Kasumi-1 (cell line): ENCODE measurements at places on chromosomes 3 and 15.
A peak's percentile ranks its signal among the peaks of the same experiment; 100 is the strongest.

DNA sequence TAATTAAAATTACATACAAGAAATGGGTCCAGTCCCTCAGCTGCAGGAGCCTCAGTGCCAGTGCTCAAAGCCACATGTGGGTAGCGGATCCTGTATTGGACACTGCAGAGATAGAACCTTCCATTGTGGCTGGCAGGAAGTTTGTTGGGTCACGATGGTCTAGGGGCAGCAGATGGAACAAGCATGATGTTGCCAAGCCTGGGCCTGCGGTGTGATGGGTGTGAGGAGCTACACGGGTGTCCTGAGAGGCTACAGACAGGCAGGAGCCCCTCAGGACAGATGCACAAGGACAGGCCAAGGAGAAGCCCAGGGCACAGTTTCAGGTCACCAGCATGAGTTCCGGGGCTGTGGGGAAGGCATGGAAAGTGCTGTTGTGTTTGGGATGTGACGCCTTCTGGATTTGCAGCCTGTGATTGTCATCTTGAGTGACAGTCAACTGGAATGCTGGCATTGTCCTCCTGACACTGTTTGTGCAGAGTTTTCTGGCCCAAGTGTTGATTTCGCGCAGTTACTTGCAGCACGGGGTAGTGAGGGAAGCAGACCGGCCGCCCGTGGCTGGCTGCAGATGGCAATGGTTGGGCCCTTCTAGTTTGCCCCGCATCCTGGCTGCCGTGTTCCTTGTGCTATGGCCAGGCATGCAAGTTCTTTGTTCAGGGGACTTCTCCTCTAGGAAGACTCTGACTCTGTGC, 177.1 kb downstream of the NSMCE3 start:
- DNase-seq = no peak

GRCh38 chr15:68227643-68228142, 1.8 kb downstream of the CLN6 start:
- no peak for DNase-seq

GRCh38 chr3:44762170-44762677, 630 bp downstream of the KIF15 start:
- no peak for DNase-seq

DNA sequence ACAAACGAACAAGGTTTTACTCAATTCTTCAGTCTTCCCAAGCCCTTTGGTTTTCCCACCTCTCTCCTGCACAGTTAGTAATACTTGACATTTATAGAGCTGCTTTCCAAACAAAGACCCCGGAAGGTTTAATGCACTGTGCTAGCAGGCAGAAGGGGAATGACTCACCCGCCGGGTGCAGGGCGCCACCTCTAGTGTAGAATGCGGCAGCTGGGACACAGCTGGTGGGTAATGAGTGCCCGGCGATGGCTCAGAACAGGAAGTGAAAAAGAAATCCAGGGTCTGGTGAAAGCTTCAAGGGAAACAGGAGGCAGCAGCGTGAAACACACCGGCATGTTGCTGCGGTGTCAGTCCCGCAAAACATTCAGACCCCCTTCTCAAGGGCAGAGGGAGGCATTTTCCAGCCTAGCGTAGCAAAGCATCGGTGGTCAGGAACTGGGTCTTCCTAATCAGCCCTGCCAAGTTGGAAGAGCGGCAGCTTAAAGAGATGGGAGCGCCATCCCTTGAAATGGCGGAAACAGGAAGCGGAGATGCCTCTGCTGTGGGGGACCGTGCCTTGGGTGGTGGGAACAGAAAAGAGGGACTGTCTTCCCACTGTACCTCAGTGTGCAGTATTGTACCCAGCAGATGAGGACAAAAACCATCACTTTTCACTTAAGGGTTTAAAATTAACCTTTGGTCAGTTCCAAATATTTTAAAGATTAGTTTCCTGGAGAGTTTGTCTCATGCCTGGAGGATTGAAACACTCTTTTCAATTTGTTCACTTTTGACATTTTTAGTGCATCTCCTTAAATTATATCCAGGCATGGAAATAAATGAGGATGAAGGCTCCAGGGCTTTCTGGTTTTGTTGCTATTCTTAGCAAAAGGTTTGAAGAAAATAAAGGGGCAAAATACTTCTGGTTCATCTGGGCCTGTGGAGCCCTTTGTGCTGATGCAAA, 160.7 kb upstream of the MCTP2 start:
- DNase-seq = peak; percentile 80

DNA sequence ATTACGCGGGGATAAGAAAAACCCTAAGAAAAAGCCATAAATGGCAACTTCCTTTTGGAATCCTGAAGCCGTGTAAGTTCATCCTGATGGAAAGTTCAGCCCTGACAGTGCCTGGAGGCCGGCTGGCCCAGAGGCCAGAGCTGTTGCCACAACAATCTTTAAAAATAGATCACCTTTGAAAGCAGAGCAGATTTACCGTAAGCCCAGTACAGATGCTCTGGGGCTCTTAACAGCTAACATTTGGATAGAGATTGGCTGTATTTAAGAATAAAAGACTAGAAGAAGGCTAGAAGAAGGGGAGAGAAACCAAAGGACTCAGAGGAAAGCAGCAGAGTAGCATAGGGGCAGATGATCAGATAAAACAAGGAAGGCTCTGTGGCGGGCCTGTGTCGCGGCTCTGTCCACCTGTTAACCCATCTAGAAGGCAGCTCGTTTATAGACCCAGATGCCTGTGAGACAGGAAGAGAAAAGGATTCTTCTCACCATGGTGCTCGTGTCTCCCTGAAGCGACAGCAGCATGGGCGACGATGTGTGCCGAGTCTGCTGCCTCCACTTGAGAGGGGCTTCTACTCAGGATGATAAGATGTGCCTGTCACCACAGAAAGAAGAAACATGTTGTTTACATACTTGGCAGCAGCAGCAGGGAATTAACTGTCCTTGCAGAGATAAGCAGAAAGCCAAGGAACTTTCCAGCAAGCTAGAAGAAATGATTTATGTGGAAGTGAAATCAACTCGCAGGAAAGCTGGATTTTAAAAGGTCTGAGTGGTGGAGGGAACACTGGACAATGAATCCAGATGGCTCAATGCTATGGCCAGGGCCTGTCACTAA, 69.9 kb downstream of the SYNM start:
- no peak for DNase-seq

DNA sequence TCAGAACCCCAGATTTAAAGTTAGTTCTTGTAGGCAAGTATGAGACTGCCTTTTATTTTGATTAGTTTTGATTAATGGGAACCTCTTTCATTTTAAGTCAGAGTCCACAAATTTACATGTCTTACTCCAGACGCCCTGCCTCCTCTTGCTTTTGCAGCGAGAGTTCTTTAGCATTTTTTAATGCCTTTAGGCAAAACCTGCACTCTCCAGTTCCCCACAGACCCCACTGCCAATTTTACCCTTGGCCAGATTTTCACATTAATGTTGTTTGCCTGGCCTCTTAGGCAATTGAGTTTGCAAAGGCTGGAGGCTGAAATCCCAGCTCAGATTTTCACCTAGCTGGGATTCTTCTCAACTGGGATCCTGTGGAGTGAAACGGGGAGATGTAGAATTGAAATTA, 85.8 kb downstream of the GAP43 start:
- DNase-seq = no peak

DNA sequence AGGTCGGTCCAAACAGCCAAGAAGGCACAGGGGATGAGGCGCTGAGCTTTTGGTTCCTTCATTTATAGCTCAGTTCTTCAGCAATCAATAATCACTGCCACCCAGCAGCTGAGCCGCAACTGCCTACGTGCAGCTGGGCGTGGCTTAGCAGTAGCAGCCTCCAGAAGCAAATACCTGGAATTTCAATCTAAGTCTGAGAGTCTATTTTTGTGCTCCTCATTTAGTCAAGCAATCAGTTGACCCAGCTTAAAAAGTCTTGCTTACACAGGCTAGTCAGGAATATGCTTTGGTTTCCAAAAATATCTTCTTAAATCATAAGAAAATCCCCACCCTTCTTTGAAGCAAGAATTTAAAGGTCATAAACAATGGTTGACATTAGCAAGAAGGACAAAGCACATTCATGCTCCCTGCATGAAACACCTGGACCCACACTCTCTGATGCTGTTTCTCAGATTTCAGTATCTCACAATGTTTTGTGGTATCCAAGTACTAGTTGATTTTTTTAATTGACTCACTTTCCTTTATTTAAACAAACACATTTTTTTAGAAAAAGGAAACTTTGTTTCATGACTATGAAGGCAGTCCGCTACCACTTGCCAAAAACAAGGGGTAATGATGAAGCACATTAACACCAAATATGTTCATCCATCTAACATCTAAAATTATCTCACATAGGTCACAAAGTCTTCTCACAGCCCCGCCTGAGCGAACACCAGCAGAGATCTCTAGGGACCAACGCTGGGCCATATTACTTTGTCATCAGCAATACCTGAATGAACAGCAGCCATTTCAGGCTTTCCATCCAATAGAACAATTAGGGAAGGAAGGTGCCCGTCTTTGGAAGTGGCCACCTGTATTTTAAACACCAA, 106.1 kb downstream of the OXNAD1 start:
- DNase-seq = no peak

GRCh38 chr3:120557115-120557514, 39.0 kb upstream of the NDUFB4 start:
- no peak for DNase-seq

DNA sequence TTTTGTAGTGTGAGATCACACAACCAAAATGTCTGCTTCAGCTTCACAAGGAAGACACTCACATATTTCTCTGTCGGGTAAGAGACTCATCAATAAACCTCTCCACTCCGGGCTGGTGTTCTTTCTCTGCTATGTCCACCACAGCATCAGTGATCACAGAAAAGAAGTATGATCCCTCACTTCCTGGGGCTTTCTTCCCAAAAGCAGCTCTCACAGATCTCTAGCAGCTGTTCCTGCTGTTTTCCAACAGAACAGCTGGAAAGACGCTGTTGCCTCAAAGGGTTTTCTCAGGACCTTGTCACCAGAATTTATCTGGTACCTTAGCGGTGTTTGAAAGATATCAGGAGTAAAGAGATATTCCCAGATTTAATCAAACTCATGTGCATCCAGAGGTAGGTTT, 46.4 kb downstream of the GATM start:
- DNase-seq = no peak

- DNase-seq = no peak
Measured at GRCh38 chr3:42539871-42540714, 37.6 kb downstream of the VIPR1 start.

DNA sequence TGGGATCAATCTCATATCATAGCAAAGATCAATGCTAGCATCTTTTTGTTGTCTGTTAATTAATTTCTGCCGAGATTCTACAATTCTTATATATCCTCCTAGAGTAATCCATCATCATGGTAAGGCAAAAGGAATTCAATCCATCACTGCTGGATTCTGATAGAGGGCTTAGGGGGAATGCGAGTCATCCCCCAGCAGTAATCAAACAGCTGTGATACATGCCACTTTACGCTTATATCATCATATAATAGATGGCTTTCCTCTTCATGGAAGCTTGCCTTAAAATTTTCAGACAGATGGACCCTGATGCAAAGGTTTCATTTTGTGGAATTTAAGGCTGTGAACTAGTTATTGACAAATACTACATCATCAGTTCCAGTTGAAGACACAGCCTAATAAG, 645.9 kb downstream of the CADM2 start:
- no peak for DNase-seq
